ENCODE measurements at places on chromosomes 6 and 20. TPM values are rescaled to one million over a fixed set of nuclear protein-coding genes. Genes with fewer than 3 reads are reported as not detected.

FAM209B gene
- total RNA-seq, result not detected

BANF2 gene
- not detected for total RNA-seq

CEP85L gene
- total RNA-seq, result 15.0 TPM

C6orf15 gene
- total RNA-seq, result not detected

TTLL9 gene
- total RNA-seq, result not detected

MYMX gene
- 13.9 TPM for total RNA-seq

MKKS gene
- 7.3 TPM for total RNA-seq

RSPH4A gene
- total RNA-seq, result 17.9 TPM

TMEM170B gene
- total RNA-seq, result 0.53 TPM

OR12D3 gene
- not detected for total RNA-seq

ELOVL2 gene
- total RNA-seq, result 0.11 TPM

MATN4 gene
- 0.21 TPM for total RNA-seq

OPRL1 gene
- total RNA-seq, result 0.21 TPM

SCAF8 gene
- 22.6 TPM for total RNA-seq

PPP1R14C gene
- total RNA-seq, result not detected

PHACTR3 gene
- not detected for total RNA-seq

C20orf204 gene
- total RNA-seq, result not detected

TDRD6 gene
- total RNA-seq, result 0.53 TPM

SLC12A5 gene
- not detected for total RNA-seq

Data from ascending aorta (tissue), 2 donors.